T-cell (primary cell): ENCODE measurements at places on chromosomes 7 and 10.

- DNase-seq, result no peak
These were observed 130.1 kb upstream of the VWC2 start for GRCh38 chr7:49643321-49643720.

DNA sequence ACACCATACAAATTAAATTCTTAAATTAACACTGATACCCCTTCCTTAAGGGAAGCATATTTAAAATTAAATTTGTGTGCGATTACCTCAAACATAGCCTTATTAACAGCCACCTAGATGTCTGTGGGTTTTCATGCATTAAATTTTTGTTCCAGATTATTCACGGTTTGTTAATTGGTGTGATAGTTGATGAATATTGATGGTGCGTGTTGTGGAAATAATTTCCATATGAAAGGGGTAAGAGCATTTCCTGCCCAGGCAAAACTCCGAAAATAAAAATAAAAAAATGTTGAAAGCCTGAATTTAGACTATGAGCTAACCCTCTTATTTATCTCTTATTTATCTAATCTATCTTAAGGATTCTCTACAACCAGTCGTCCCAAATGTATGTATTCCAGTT is 679.3 kb upstream of the CELF2 start:
- DNase-seq, result no peak

DNA sequence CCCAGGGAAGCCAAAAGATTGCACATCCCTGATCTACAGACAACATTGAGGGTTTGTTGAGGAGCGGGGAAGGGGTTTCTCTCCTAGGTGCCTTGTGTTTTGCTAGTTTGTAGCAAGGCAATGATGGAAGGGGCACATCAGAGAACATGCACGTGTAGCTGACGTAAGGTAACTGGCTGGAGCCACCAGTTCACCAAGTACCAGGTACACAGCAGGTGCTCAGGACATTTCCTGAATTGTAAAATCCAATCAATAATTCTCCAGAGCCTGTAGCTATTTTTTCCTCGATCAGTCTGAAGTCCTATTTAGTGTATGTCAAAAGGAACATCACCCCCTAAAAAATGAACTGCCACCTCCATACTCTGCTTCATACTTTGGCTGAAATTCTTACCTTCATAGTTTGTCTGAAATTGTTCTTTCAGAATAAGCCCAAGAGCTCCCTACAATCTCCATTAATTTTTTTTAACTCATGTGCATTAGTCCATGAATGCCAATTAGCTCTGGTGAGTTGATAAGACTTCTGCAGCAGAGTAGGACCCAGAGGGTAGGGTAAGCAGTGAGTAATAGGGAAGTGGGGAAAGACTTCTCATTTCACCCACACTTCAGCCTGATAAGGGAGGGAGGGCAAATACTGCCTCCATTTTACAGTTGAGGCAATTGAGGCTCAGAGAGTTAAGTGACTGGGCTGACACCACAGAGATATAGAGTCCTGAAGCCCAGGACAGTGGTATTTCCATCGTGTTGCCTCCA is 36.0 kb upstream of the SLC26A3 start:
- no peak for DNase-seq

DNA sequence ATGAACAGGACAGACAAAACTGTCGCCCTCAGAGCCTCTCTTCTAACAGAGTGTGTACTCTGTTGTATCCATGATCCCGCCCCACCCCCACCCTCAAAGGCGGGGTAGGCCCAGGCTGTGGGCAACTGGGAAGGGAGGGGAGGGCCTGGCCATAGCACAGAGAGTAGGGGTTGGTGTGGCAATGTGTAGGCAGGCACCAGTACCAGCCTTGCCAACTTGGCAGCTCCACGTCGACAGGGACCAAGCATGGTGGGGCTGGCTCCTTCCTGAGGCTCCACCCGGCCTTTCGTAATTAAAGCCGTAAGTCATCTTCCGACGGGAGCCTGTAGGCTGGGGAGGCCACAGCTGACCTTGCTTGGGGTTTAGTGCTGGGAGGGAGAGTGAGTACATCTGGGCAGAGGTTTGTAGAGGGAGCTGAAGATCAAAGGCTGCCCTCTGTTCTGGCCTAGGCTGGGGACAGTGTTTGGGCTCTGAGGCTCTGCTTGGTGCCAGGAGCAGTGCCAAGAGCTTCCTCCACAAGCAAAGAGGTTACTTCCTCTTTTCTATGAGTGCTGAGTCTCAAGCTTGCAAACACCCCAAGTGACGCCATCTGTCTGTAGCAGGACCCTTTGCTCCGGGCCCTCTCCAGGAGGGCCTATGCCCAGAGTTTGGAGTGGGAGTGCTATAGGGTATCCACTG is 121.6 kb downstream of the C10orf105 start:
- DNase-seq, result no peak

- DNase-seq, result no peak
These were observed 68.8 kb downstream of the TRIL start for GRCh38 chr7:28889290-28889689.
